Activated naive CD4-positive, alpha-beta T cell treated with Interleukin-2 at 50 U/mL for 16 hours (primary cell): ENCODE measurements at places on chromosomes 1 and 21.

DNA sequence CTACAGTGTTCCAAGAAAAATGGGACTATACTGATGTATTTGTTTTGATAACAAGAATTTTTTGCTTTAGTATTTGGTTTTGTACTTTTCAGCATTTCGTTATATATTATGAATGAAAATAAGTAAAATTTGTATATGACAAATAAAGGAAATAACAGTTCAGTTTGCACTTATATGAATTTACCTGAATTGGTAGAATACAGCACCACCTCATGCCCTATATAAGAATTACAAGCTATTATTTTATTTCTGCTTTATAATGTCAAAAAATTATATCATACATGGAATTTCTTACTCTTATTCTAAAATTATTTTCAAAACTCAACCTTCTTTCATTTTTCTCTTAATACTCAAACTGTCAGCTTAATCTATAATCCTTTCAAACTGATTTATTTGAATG, 14.6 kb downstream of the EFCAB7 start:
- no peak for DNase-seq

DNA sequence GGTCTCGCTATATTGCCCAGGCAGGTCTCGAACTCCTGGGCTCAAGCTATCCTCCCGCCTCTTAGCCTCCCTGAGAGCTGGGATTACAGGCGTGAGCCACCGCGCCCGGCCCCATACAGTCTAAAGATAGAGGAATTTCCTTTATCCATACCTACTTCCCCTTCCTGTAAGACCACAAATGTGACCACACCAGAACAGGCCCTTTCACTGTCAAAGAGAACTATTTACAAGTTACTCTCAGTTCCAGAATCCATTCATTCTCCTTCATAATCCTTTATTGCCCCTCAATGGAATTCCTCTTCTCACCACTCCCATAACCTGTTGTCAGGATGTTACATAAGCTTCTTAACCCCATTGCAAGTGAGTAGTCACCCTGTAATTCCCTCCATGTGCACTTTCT, 26.3 kb upstream of the SLC5A9 start:
- no peak for DNase-seq

DNA sequence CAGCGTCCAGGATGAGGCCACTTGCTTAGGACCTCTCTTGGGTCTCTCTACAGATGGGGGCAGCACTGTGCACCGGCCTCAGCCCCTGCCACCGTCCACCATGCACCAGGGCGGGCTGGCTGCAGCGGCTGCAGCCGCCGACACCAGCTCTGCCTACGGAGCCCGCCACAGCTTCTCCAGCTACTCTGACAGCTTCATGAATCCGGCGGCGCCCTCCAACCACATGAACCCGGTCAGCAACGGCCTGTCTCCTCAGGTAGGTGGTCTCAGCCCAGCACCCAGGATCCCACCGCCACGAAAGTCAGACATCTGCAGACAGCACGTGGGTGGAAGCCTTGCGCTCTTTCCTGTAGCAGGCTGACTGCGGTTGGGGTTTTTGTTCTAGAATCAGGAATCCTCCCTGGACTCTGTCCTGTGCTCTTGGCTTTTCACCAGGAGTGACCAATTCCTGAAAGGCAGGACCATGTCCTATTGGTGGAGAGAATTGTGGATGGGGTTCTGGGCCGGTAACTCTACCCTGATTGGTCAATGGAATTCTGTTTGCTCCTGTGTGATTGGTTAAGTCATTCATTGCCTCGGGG, 72.5 kb downstream of the PAX7 start:
- DNase-seq, result no peak

DNA sequence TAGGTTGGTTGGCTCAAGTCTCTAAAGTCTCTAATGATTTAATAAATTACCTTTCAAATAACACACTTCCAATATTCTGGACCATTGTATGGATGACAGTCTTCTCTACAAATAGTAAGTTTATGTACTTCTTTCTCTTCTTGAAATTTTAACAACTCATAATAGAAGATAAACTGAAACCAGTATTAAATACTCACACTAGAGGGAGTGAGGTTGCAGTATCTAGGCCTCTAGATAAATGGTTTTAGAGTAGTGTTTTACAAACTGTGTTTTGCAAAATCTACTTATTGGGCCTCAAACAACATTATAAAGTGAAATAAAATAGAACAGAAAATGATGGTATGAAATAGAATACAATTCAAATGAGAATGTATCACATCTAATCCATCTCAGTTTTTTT, 479.9 kb upstream of the BRINP3 start:
- DNase-seq, result no peak

DNA sequence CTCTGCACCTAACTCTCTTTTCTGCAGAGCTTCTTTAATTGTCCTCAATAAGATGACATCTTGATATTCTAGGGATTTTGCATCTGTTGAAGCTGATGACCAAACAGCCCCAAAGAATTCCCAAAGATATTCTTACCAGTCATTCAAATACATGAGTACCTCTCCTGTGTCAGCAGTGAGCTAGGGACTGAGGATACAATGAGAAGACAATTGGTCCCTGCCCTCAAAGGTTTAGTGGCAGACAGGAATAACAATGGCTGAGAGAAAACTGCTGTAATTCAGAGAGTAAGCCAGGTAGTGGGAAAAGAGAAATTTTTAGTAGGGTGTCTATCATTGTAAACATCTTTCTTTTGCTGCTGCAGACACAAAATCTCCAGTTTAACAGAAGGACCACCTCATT, 5.9 kb downstream of the MCOLN3 start:
- DNase-seq, result no peak

- no peak for DNase-seq
Measured at GRCh38 chr1:71049951-71050598, 2.5 kb upstream of the PTGER3 start.

GRCh38 chr21:45353200-45353599, 51.8 kb upstream of the COL18A1 start:
- no peak for DNase-seq

DNA sequence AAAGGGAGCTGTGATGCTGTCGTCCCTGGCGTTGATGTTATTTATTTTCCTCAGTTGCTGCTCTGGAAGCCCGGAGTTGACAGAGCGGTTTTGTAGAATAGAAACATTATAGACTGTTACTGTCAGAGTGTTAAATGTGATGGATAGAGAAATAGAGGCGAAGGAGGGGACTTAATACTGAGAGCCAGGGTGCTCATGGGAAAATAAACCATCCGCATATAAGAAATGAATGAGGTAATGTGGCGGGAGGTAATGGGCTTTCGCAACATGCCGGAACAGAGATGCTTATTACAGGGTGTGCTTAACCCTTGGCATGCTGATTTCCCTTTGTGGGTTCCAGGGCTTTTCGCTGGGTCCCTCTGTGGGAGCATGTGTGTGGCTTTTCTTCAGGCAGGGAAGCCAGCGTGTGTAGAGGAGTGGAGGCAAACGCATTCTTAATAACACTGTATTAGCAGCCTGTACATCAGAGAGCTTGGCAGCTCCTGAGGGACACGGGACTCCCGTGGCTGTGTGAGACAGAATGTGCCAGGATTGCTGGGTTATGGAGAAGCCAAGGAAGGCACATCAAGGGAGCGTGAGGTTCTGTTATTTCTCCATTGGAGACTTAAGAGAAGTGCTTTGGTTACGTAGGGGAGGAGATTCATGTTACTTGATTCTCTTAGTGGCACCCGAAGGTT, 141.0 kb downstream of the PBX1 start:
- no peak for DNase-seq

- peak; percentile 43 for DNase-seq
Measured at GRCh38 chr21:36156815-36157670, at the start of gene DOP1B. Gene DOP1B (plus strand): TSS chr21:36156824. CDS start chr21:36164734, 7,910 bp downstream.

- no peak for DNase-seq
Measured at GRCh38 chr1:227987181-227987580, 19.6 kb upstream of the WNT3A start.

DNA sequence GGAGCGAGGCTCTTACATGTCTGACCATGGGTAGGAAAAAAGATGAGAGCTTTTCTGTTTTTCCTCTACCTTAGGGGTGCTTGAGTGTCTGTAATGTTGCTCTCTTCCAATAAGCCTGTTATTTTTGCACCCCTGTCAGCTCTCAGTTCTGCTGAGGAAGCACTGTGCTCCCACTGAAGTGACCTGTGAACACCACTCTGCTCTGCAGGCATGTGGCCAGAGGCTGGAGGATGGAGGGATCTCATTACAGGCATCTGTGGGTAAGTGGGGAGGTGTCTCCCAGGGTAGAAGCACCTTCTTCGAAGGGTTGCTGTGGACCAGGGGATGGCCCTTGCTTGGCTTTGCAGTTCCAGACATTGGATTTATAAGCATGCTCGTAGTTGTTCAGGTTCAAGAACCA, 56.8 kb upstream of the RBM15 start:
- no peak for DNase-seq

DNA sequence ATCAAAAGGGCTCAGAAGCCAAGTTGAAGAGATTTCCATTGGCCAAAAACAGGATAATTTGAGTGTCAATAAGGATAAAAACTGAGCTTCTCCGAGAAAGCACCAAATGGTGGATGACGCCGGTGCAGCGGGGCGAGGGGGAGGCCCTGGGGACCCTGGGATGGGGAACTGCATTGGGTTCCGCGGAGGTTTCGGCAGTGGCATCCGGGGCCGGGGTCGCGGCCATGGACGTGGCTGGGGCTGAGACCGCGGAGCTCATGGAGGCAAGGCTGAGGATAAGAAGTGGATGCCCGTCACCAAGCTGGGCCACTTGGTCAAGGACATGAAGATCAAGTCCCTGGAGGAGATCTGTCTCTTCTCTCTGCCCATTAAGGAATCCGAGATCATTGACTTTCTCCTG, 97.2 kb downstream of the DMRTA2 start:
- DNase-seq, result no peak
